ENCODE measurements at places on chromosomes 5 and 9. TPM values are rescaled to one million over a fixed set of nuclear protein-coding genes. Genes with fewer than 3 reads are reported as not detected.

DNA sequence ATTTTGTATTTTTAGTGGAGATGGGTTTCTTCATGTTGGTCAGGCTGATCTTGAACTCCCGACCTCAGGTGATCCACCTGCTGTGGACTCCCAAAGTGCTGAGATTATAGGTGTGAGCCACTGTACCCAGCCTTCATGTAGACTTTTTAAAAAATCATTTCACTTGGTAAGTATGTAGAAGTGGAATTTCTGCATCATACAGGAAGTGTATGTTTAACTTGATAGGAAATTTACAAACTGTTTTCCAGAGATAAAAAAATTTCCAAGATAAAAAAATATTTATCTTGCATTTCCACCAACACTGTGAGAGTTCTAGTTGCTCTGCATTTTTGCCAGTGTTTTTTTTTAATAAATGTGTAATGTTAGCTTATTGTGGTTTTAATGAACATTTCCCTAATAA, 155.8 kb downstream of the ZNF608 start:
- no peak for DNase-seq

DNA sequence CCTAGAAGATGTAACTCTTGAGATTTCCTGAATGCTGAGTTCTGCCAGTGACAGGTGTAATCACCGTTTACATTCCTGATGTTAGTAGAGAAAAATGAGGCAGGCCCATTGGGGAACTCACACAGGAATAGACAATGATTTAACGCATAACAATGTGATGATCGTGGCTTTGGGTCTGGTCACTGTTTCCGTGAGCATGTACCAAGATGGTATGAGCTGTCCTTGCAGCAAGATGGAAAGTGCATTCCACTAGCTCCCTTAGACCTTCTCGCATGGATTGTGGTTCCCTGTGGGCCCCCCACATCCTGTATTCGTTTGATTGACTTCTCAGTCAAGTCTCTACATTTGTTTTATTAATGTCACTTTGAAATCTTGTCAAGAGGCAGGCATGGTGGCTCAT, 124.0 kb upstream of the DAP start:
- no peak for DNase-seq

- DNase-seq: no peak
These were observed 137.6 kb downstream of the MRPL36 start for GRCh38 chr5:1661831-1662558.

GRCh38 chr9:99680191-99680590, 141.5 kb upstream of the NR4A3 start:
- DNase-seq: no peak

CYLC2 gene
- total RNA-seq: not detected

INSYN2B gene
- not detected for total RNA-seq

CAMK4 gene
- 17.6 TPM for total RNA-seq

Measured in stomach (tissue), 19 donors.